ENCODE measurements at places on chromosomes 11 and 22. TPM values are rescaled to one million over a fixed set of nuclear protein-coding genes. Genes with fewer than 3 reads are reported as not detected.

INCENP gene
- 116 TPM for total RNA-seq

MMP8 gene
- not detected for total RNA-seq

TSGA10IP gene
- not detected for total RNA-seq

TM7SF2 gene
- total RNA-seq = 25.4 TPM

C11orf42 gene
- not detected for total RNA-seq

KIAA0930 gene
- total RNA-seq = 20.8 TPM

UPB1 gene
- total RNA-seq = 0.34 TPM

SLC5A12 gene
- not detected for total RNA-seq

OR6A2 gene
- 0.12 TPM for total RNA-seq

BANF1 gene
- total RNA-seq = 224 TPM

ENTHD1 gene
- 0.41 TPM for total RNA-seq

FOLH1 gene
- total RNA-seq = not detected

KRTAP5-11 gene
- not detected for total RNA-seq

KCNJ1 gene
- not detected for total RNA-seq

CASP1 gene
- total RNA-seq = 87.9 TPM

SLC17A6 gene
- not detected for total RNA-seq

LARGE1 gene
- 0.07 TPM for total RNA-seq

NRGN gene
- 2.4 TPM for total RNA-seq

TIMM10 gene
- 54.1 TPM for total RNA-seq

GRK3 gene
- total RNA-seq = 36.0 TPM

DDI1 gene
- total RNA-seq = not detected

SCGB1D2 gene
- not detected for total RNA-seq

CASP5 gene
- total RNA-seq = 0.17 TPM

KLHL35 gene
- 0.85 TPM for total RNA-seq

EHF gene
- total RNA-seq = not detected

OR8G1 gene
- total RNA-seq = not detected

SCT gene
- total RNA-seq = not detected

RBMXL2 gene
- total RNA-seq = 0.10 TPM

RHOD gene
- 0.59 TPM for total RNA-seq

RIMBP3C gene
- 0.68 TPM for total RNA-seq

HEPACAM gene
- not detected for total RNA-seq

Measured in T-helper 1 cell treated with Interleukin-12 subunit alpha and Interleukin-12 subunit beta and Interleukin-4 antibody, amounts not matched to agents 30 ng/mL and 1 ng/mL, for 36 hours (primary cell).